ENCODE measurements at places on chromosomes 5 and 9.

DNA sequence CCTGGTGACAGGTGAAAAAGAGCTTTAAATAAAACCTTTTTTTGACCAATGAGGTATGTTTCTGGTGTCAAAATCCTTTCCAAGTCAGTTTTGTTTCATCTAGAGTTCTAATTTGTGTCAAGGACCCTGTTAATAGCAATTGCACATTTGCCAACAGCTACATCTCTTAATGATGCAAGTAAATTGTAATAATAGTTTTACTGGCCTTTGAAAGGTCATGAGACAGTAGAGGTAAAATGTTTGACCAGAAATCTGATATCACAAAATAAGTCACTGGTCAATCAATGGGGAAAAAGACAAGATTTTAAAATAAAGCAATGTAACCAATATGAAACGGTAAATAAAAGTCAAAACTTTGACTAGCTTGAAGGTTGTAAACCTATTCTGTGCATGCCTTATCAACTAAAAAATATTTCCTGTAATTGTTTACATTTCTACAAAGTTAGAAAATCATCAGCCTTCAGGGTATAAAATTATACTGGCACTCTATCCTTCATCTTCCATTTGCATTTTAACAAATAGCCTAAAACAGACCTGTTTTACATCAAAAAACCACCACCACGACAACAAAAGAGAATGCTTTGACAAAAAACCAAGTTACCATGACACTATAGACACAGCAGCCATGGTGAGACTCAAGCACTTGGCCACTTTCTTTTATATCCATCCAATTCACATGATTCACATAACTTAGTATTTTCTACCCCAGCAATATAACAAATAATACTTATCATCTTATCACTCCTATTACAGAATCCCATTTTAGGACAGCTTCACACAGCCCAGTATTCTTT lies 3.0 kb downstream of the NADK2 start:
- no peak for DNase-seq

- DNase-seq, result no peak
These were observed 27.6 kb upstream of the NUDT12 start for GRCh38 chr5:103590221-103590620.

DNA sequence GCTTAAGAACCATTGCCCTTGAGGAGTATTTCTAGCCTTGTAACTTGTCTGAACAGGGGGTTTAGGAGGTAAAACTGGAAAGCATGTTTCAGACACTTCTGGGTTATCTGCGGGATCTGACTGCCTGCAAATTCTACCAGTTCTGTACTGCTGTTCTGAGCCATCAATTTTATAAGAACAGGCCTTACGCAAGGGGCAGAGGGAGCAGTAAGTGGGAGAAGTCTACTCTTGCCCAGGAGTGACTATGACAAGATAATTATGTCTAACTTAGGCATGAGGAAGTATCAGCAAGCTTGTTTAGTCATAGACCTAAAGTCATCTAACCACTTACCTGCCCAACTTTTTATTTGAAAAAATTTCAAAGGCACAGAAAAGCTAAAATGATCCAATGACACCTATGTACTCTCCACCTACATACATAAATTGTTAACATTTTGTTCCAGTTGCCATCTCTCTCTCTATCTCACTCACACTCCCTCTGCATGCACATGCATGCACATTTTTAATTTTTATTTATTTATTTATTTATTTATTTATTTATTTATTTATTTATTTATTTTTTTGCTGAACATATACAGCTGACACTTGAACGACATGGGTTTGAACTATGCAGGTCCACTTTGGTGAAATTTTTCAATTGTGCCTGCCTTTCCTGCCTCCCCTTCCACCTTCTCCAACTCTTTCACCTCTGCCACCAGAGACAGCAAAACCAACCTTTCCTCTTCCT lies 18.4 kb upstream of the DEPDC1B start:
- DNase-seq, result no peak

- no peak for DNase-seq
These were observed 35.7 kb downstream of the SLC6A3 start for GRCh38 chr5:1409381-1410110.

DNA sequence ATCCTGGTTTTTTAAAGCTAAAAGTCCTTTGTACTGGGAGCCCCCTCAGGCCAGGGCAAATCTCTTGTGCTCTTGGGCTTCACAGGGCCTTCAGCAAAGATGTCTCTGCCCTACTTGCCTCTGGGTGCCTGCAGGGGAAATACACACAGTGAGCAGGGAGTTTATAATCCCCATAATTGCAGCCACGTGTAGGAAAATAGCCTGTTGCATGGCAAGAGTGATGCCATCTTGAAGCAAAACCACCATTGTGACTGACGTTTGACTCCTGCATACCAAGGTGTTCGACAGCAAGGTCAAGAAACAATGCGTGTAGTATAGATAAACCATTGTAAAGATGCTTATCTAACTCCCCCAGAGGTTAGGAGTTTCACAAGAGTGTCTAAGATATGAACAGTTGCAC lies 11.4 kb upstream of the IL3 start:
- DNase-seq, result no peak

- peak; percentile 79 for DNase-seq
These were observed 8.5 kb upstream of the DNAJC25 start for GRCh38 chr9:111622626-111623025.
